ENCODE measurements at places on chromosomes 3 and 15. TPM values are rescaled to one million over a fixed set of nuclear protein-coding genes. Genes with fewer than 3 reads are reported as not detected.

Gene TM4SF1
- total RNA-seq, result 139 TPM

Gene SLC28A2
- 86.6 TPM for total RNA-seq

Gene DUSP7
- 20.4 TPM for total RNA-seq

Gene TGM4
- total RNA-seq, result not detected

Gene PBRM1
- total RNA-seq, result 54.3 TPM

Gene MYL3
- total RNA-seq, result 1.8 TPM

Gene TM4SF18
- 7.7 TPM for total RNA-seq

All from mucosa of gallbladder (tissue), 1 donor.